Tibial artery (tissue), 4 donors: ENCODE measurements at places on chromosomes 7 and 10.

GRCh38 chr7:121510302-121510701 is 114.2 kb upstream of the FAM3C start:
- no peak for DNase-seq

DNA sequence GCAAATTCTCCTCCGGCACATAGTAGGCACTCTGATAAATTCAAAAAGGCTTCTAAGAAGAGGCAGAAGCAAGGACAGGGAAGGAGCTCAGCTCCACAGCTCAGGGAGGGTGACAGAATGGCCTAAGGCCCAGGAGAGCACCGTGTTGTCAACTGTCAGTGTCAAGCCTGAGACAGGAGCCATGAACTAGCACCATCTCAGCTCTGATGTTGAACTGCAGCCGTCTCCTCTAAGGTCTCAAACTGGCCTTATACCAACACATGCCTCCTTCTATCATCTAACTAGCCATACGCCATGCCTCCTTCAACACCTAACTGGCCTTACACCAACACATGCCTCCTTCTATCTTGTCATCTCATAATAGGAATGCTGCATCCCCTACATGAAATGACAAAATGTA is 73.0 kb downstream of the IGF2BP3 start:
- no peak for DNase-seq

GRCh38 chr10:106625751-106626150 is 538.8 kb downstream of the SORCS1 start:
- DNase-seq: no peak

DNA sequence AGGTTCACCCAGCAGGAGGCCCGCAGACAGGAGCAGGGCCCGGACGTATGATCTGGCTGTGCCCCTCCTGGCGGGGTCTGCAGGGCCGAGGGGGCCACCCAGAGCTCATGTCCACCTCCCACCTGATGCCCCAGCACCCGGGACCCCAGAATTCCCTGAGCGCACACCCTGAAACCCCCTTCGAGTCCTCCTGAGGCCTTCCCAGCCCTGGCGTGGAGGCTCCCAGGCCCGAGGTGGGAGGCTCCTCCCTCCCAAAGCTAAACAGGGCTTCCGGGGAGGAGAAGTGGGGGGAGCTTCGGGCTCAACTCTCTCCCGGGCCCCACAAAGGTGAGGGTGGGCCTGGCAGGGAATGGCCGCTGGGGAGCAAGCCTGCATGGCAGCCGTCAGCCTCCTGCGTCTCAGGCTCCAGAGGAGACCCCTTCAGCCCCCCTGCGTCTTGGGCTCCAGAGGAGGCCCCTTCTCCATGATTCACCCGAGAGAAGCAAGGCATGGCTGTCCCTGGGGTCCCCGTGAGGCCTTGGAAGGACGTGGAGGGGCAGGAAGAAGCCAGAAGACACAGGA is 30.2 kb downstream of the MICALL2 start:
- no peak for DNase-seq

DNA sequence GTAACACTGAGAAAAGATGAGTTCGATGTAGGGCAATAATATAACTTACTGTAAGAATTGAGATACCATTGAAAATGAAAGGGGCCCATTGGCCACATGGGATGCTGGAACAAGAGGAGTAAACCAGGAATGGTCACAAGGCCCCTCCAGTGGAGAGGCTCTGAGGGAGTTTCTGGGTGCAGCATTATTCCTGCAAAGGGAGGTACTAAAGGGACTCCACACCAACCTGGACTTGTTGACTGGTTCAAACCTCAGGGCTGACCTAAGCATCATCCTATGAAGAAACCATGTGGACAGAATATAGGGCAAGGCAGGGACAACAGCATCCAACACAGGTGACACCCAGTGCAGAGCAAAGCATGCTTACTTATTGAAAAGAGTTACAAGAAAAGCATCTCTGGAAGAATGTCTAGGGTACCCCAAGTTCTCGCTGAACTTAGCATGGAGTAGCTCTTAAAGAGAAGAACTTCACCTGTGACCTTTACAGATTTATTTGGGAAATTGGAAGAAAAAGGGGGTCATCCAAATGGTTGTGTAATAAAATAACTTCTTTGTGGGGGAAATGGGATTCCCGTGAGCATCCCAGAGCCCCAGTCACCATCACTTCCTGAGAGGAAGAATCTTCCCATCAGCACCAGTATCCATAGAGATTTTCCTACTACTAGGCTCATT is 34.7 kb downstream of the PRSS2 start:
- no peak for DNase-seq

DNA sequence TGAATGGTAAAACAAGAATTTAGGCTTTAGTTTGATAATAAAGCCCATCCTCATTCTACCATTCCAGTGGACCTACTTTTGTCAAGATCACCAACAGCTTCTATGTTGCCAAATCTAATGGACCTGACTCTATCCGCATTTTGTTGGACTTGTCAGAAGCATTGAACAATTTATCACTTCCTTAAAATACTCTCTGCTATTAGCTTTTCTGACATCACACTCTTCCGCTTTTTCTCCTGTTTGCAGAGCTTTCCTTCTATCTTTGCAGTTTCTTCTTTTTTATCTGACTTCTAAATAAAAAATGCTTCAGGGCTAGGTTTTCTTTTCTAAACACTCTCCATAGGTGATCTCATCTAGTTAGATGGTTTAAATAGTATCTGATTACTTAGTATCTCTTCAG is 42.7 kb upstream of the SMIM30 start:
- no peak for DNase-seq

GRCh38 chr7:27917119-27917518 is 177.2 kb downstream of the TAX1BP1 start:
- DNase-seq: no peak

- DNase-seq: no peak
Observed at GRCh38 chr7:121394709-121395140, 1.4 kb downstream of the FAM3C start.

DNA sequence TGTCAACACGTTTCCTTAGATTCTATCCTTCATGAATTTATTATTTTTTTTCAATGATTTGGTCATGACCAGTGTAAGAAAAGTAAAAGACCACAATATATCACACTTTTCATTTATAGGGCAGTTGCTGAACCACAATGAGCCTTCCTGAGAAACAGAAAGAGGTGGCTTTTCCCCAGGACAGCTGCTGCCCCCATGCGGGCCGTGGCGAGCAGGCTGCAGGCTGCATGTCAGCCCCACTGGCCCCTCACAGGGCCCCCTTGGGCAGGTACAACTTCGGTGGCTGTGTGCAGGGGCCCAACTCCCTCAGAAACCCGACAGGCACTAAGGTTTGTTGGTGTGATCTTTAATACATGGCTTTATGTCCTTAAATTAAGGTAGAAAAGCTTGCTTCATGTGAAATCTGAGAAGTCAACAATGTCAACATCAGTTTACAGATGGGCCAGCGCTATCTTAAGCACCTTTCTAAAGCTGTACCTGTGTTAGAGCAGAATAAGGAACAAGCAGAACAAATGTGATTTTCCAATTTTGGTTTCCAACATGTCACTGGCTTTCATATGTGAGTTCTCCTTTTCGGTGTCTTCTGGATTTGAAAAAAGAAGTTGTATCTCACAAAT is 10.6 kb downstream of the BEND7 start:
- DNase-seq: no peak

DNA sequence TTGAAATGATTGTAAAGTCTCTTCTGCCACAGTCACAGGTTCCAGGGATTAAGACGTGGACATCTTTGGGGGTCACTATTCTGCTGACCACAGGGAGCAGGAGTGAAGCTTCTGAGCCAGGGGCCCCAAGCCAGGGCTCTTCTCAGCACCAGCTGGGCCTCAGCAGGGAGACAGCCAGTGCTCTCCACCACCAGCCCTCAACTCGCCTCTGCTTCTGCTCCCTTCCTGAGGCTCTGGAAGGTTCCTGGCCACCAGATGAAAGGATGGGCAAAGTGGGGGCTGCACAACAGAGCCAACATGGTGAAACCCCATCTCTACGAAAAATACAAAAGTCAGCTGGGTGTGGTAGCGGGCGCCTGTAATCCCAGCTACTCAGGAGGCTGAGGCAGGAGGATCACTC is 11.2 kb upstream of the CRYGN start:
- no peak for DNase-seq

DNA sequence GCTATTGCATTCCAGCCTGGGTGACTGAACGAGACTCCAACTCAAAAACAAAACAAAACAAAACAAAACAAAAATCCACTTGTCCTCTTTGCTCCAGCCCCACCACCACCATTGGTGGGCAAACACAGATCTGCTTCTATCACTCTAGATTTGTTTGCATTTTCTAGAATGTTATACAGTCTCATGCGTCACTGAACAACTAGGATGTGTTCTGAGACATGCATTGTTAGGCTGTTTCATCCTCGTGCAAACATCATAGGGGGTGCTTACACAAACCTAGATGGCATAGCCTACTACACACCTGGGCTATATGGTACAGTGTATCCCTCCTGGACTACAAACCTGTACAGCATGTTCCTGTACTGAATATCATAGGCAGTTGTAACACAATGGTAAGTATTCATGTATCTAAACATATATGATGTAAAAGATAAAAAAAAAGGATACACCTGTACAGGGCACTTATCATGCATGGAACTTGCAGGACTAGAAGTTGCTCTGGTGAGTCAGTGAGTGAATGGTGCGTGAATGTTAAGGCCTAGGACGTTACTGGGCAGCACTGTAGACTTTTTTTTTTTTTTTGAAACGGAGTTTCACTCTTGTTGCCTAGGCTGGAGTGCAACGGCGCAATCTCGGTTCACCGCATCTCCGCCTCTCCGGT is 45.3 kb downstream of the BTBD16 start:
- no peak for DNase-seq

DNA sequence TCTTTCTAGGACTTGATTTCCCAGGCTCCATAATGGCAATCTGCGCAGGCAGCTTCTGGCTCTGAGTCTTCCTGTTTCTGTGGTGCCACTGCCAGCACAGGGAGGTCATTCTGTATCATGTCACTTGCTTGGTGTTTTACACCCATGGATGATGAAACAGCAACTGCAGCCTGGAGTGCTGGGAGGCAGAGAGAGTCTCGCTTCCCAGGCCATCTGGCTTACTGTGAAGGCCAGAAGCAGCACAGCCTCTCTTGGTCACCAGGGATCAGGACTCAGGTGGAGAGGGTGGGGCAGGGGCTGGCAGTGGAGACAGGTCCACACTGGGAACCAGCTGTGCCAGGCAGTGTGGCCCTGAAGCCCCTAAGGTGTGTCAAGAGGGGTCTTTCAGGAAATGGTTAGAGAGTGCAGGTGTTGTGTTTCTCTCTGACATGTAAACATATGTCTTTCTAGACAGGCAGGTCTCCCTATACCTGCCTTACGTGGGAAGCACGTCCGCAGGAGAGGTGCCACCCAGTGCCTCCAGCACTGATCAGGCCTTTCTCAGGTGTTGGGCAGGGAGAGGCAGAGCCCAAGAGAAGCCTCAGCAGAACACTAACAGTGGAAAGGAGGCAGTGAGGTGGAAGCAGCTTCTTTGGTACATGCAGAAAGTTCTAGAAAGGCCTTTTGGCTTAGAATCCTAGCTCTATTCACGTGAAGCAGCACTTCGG is 71.4 kb downstream of the INSIG1 start:
- no peak for DNase-seq

- DNase-seq: peak; percentile 72
Observed at GRCh38 chr7:92448205-92448747, 994 bp downstream of the GATAD1 start.

GRCh38 chr10:112811741-112812551 is 138.1 kb upstream of the TCF7L2 start:
- peak; percentile 42 for DNase-seq

DNA sequence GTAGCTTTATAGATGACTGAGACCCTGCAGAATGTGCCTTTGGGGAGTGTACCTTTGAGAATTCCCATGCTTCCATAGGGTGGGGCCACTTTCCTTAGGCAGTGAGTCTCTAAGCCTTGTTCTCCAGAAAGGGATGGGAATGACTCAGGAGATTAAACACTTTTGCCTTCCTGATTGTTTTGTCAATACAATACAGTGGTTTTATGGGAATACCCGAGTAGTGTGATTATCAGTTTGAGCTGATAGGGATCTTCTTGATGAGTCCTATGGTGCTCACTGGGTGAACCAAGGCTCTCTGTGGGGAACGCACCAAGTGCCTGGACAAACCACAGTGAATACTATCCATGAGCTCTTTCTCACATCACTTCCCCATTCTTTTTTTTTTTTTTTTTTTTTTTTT is 6.3 kb downstream of the MYOF start:
- DNase-seq: no peak

DNA sequence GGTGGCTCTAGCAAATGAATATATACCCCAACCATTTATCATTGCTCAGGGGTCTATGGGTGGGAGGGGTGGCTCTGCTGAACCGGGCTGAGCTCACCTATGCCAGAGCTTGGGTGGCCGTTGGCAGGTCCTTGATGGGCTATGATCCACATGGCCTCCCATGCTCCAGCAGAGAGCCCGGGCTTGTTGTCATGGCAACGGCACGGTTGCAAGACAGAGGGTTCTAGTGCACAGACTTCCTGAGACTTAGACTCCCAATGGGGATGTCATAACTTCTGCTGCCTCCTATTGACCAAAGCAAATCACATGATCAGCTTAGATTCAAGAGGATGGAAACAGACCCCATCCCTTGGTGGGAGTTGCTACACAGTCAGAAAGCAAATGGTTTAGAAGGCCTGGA is 36.4 kb upstream of the CARD11 start:
- DNase-seq: no peak

DNA sequence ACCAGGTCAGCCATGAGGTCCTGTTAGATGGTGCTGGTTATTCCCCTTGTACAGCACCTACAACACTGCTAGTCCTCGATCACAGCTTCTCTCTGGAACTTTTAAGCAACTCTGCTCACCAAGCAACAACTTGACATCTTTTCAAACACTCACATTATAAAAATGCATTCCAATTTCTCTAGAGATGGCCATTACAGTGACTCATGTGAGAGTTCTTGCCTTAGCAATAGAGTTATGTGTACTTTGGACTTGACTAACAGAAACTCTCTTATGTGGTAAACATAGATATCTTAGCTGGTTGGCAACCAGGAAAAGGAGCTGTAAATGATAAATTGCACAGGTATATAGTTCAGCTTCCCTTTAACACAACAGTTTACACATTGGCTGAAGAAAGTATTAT is 122.2 kb downstream of the PDE1C start:
- DNase-seq: no peak

DNA sequence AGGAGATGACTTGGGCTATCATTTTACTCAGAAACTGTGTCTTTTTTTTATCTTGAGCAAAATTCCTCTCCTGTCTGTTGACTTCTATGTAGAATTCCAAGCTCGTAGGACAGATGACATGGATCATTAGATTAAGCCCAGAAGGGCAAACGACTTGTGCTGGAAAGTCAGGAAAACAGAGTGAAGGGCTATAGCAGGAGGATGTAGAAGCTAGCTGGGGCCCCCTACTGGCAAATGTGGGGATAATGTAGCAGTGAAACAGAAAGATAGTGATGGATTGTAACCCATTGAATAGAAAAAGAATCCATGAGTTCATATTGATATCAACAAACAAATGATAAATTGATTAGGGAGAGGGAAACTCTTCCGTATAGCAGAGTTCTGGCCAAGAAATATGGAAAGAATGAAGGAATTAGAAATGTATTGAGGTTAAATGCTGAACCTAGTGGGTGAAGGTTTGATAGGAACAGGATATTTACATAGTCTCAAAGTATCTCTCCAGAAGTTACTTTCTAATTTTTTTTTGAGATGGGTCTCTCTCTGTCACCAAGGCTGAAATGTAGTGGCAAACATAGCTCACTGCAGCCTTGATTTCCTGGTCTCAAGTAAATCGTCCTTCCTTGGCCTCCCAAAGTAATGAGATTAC is 103.6 kb downstream of the LYZL1 start:
- DNase-seq: peak; percentile 46
